ENCODE measurements at places on chromosomes 7 and 10.

DNA sequence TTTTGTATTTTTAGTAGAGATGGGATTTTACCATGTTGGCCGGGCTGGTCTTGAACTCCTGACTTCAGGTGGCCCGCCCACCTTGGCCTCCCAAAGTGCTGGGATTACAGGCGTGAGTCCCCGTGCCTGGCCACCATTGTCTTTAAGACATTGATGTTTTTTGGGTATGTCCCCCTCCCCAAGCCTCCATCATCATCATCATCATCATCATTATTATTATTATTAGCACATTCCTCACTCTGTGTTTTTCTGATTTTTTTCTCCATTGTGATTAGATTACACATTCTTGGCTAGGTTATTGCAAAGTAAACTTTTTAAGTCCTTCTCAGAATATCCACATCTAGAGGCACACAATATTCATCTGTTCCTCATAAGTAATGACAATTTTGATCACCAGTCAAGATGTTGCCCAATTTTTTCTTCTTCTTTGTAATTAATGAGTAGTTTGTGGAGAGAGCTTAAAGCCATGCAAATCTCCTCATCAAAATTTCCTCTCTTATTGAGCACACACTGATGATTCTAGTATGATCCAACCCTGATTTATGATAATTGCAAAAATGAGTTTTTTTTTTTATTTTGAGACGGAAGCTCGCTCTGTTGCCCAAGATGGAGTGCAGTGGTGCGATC, 47.5 kb downstream of the EPC1 start:
- DNase-seq = no peak

DNA sequence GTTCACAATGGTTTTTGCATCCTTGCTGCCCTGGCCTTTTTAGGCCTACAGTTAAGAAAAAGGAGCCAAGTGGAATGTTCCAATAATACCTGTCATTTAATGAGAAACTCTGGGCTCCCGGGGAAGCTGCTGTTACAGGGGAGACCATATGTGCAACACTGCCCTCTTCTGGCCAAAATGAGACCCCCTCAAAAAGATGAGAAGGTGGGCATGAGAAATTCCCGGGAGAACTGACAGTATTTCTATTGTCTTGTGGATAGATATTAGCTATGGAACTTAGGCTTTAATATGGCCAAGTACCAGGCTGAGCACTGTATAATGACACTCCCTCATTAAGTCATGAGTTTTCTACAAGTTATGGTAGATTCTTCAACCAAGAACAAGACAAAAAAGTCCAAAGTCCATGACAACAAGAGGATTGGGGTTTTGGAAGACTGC, 99.4 kb downstream of the CCDC3 start:
- peak; percentile 7 for DNase-seq

GRCh38 chr10:62034096-62034640, 132.7 kb downstream of the ARID5B start:
- DNase-seq = no peak

DNA sequence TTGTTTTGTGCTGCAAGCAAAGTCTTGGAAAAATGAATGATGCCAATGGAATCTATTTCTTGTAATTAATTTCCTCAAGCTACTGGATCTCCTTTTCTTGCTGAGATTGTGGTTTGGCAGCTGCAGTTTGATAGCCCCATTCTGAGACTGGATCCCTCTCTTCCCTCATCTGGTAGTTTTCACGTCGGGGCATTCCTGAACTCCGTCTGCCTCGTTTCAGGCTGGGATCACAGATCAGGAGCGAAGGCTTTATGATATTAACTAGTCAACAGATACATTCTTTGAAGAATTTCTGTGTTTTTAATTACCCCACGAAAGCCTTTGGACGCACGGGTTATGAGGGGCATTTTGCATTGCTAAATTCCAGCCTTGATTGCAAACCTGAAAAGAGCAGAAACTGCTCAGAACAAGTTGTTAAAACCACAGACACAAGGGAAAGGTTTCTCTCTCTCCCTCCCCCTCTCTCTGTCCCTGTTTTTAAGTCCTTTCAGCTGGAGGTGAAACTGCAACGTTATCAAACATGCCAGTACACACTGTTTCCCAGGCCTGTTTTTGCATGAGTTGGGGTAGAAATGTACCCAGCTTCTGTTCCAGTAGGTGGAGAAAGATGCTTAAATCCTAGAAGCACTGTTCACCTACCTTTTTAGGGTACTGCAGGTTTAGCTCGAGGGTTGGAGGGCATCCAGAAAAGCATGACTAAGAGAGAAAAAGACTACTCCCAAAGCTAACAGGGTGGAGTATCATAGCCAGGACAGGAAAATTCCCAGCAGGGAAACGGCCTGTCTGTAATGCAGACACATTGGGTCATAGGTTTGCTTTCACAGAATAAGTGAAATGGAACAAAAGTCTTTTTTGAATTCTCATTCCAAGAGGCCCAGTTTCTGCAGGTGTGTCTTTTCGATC, 124.3 kb downstream of the CUX1 start:
- DNase-seq = peak; percentile 11

DNA sequence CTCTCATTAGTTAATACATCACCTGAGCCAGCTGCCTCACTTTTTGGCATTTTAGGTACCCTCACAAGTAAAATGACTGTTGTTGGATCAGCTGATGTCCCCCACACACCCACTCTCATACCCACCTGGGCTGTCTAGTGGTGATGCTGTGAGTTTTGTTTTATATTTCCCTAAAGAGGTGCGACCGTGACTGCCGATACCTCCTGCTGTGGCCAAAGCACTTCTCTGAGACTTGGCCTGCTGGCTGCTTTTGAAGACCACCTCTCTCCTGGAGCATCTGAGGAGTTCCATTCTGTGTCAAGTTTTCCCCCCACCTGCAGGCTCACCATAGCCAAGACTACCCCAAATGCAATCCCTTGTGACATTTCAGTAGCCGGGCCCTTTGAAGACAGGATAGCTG, 6.4 kb upstream of the ACSL5 start:
- no peak for DNase-seq

GRCh38 chr7:5633161-5634106, 148.0 kb downstream of the RNF216 start:
- no peak for DNase-seq

GRCh38 chr7:43467406-43467805, 115.5 kb upstream of the STK17A start:
- no peak for DNase-seq

DNA sequence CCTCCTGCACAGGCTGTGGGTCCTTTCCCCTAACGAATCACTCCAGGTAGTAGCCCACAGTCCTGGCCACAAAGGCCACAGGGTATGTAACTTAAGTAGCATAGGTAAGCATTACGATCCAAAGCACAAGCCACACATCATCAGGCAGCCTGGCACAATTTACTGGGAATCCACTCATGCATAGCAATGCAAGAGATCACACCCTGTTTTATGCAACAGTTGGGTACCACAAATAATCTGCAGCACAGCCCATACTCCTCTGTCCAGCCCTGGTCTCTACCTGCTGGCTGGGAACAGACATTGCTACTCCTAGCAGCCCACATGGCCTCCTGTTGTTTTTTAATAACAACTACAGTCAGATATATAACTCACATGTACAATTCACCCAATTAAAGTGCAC, 34.3 kb downstream of the SRPK2 start:
- no peak for DNase-seq

- peak; percentile 42 for DNase-seq
These were observed 4.6 kb downstream of the BRI3 start for GRCh38 chr7:98286093-98286539.

- no peak for DNase-seq
These were observed 69.0 kb downstream of the FAM107B start for GRCh38 chr10:14705548-14706230.
